ENCODE measurements at places on chromosomes 11 and 22.

DNA sequence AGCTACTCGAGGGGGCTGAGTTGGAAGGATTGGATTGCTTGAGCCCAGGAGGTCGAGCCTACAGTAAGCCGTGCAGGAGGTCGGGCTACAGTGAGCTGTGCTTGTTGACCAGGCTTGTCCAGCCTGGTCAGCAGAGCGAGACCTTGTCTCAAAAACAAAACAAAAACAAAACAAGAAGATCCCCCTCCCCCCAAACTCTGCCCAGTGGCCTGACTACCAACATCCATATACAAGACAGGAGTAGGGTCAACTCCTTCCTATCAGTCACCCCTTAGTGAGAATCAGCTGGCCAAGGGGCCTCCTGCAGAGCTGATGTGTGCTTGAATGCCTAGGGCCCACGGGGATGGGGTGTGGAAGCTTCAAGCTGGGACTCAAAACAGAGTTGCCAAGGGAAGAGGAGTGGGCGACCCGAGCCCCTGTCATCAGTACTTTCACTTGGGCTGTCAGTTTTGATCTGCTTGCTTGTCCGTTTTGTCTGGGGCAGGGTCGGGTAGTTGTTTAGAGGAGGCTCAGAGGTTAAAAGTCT is 942 bp upstream of the TSPAN18 start:
- DNase-seq, result no peak

GRCh38 chr22:17950651-17951214 is 73.6 kb downstream of the MICAL3 start:
- no peak for DNase-seq

GRCh38 chr22:19983741-19984140 is 32.9 kb downstream of the ARVCF start:
- DNase-seq, result no peak

GRCh38 chr11:859394-860131 is 16.9 kb downstream of the TSPAN4 start:
- no peak for DNase-seq

- DNase-seq, result no peak
Measured at GRCh38 chr11:1447845-1448825, 38.4 kb downstream of the MOB2 start.
